Ureter (tissue), 1 donor: ENCODE measurements at places on chromosomes 3 and 15.

DNA sequence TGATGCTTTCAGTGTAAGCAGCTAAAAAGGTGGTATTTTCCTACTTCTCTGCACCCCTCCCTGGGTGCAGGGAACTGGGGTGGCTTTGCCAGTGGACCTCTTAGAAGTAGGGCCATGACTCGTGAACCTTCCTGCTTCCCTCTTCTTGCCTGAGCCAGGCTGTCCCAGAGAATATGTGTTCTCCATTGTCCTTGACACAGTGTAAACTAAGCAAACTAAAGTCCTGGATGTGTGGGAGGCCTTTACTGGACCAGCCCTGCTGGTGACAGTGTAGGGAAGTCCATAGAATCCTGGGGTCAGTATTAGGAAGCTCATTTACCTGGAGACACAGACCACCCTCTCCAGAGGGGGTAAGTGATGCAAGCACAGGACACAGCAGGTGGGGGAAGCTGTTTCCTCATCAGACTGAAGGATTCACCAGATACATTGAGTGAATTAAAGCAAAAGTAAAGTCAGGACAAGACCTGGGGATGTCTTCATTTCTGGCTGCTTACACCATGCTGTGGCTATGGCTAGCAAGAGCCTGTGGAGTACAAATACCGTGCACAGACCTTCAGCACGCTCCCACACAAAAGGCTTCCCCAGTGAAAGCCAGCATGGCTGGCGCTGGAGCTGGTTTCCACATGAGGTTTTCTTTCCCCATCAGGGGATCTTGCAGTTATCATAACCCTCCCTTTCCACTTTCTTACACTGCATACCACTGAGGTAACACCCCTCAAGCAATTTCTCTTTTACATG, 64.8 kb upstream of the LPP start:
- no peak for DNase-seq

DNA sequence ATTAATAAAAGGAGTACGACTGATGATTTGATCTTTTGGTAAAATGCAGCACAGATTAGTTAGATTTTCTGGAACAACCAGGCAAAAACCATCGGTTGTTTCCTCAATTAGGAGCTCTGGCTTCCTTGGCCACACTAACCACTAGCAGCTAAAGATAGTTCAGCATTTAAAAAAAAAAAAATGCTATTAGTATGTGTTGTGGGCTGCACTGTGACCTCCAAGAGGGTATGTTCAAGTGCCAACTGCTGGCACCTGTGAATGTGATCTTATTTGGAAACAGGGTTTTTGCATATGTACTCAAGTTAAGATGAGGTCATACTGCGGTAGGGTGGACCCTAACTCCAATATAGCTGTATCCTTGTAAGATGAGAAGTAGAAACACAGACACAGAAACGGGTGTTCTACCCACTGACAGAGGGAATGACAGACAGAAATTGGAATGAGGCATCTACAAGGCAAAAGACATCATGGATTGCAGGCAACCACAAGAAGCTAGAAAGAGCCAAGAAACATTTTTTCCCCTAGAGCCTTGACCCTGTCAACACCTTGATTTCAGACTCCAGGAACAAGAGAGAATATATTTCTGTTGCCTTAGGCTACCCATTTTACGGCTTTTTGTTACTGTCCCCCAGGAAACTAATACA, 534.6 kb upstream of the ROBO2 start:
- DNase-seq: no peak

DNA sequence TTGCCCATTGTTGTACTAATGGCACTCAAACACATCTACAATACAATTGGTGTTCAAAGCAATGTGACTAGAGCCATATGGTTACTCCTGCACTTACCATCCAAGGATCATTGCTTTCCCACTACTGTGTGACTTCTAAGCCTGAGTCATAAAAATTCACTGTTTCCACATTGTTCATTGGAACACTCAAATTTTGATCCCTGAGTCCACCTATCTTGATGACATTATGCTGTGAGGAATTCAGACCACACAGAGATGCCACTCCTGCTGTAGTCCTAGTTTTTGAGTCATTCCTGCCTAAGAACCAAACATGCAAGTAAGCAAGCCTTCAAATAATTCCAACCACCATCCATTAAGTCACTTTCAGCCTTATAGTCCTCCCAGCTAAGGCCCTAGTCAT, 176.2 kb downstream of the EFHB start:
- DNase-seq: no peak

- DNase-seq: no peak
Observed at GRCh38 chr3:162166543-162166942, 669.9 kb downstream of the OTOL1 start.

GRCh38 chr15:70197945-70198361, 100.2 kb upstream of the TLE3 start:
- DNase-seq: no peak

DNA sequence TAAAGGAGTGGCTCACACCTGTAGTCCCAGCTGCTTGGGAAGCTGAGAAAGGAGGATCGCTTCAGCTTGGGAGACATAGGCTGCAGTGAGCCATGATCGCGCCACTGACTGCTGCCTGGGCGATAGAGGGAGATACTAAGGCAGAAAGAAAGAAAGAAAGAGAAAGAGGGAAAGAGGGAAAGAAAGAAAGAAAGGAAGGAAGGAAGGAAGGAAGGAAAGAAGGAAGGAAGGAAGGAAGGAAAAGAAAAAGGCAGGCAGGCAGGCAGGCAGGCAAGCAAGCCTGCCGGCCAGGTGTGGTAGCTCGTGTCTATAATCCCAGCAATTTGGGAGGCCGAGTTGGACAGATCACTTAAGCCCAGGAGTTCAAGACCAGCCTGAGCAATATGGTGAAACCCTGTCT, 15.3 kb downstream of the SLC28A1 start:
- no peak for DNase-seq

- no peak for DNase-seq
Observed at GRCh38 chr3:140242818-140243276, 307.9 kb downstream of the CLSTN2 start.

DNA sequence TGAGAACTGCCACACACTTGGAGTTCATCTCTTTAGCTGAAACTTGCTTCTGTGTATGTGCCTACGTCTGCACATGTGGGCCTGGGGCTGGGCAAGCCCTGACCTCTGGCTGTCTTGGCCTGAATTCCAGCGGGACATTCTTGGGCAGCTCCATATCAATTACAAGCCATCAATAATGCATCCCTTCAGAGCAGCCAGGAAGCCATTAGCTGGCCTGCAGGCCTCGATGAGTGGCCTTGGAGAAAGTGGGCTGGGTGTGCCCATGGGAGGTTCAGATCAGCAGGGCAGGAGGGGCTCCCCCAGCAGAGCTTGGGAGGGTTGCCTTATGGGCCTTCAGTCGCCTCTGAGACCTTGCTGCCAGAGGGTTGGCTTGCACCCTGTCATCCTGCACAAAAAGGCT, 124.1 kb downstream of the ETFA start:
- DNase-seq: no peak

DNA sequence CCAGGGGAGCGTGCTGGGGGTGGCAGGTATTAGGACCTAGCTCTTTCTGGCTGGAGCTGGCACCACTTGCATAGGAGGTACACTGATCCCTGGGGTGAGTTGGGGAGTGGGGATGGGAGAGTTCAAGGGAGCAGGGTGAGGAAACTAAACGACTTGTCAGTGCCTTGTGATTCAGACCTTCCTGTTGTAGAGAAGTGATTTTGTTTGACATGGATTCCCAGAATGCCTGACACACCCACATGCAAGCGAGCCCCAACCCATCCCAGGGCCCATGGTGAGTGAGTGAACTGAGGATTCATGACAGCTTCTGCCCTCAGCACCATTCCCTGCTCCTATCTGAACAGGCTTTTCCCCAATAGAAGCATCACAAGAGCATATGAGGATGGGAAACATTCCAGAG, 15.6 kb upstream of the UBE2Q2 start:
- no peak for DNase-seq

DNA sequence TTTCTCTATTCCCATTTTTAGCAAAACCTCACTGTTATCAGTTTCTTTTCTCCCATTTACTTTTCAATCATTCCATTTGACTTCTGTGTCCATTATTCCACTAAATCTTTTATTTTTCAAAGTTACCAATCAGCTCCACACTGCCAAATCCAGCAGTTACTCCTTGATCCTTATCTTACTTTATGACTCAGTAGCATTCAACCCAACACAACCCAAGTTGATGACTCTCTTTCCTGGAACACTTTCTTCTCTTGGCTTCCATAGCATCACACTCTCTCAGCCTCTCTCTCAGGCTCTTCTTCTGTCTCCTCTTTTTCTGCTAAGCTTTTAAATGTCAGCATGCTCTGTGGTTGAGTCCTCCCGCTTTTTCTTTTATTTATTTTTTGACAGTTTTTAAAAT, 36.3 kb downstream of the RASGRP1 start:
- no peak for DNase-seq

GRCh38 chr3:78368636-78369345, 1328.9 kb downstream of the ROBO2 start:
- no peak for DNase-seq

GRCh38 chr3:190533511-190534281, 19.8 kb downstream of the IL1RAP start:
- DNase-seq: peak; percentile 70

DNA sequence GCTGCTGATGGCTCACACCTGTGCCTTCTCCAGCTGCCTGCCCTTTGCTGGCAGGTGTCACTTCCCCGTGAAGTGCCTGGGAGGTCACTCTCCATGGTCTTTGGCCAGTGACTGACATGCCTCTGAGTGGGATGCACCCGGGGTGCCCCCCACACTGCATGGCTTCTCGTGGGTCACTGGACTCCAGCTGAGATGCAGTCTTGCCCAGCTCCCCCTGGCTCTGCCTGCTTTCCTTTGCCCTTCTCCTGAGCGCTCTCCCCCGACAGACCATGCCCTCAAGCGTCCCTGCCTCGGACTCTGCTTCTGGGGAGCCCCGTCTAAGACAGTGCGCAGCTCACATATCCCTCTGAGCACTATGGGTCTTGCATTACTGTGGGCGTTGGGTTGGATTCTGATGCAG, 14.4 kb downstream of the FBLN2 start:
- DNase-seq: no peak

DNA sequence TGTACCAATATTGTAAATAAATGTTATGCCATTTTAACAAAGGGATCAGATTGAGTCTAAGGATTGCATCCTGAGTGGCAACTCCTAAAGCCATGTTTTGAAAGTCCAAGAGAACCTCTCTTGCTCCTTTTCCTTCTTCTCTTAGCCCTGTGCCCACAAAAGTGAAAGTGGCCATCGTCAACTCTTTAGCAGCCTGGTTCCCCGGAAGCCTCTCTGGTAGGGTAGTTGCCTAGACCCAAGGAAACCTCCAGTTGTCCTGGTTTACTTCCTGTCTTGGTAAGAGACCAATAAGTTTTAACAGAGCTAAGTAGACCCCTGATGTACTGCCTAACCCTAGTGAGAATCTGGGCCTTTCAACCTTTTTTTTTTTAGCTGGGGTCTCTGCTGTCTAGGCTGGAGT, 10.2 kb upstream of the ITPKA start:
- DNase-seq: no peak

- no peak for DNase-seq
Observed at GRCh38 chr3:71511037-71511436, 72.5 kb downstream of the FOXP1 start.
